ENCODE measurements at places on chromosomes 5 and 9. TPM values are rescaled to one million over a fixed set of nuclear protein-coding genes. Genes with fewer than 3 reads are reported as not detected.

The ZNF608 gene
- total RNA-seq = 58.8 TPM

GRCh38 chr9:127534931-127535330 lies 77.1 kb upstream of the STXBP1 start:
- no peak for DNase-seq

DNA sequence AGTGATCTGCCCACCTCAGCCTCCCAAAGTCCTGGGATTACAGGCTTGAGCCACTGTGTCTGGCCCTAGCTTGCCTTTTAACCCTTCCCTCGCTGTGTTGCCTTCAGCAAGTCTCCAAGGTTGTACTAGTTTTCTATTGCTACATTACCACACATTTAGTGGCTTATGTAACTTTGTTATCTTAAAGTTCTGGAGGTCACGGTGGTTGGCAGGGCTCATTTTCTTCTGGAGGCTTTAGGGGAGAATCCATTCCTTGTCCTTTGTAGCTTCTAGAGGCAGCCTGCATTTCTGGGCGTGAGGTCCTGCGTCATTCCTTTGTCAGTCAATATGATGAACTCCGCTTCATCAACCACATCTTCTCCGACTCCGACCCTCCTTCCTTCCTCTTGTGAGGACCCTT lies 2.9 kb upstream of the PRRC2B start:
- no peak for DNase-seq

The CCL21 gene
- not detected for total RNA-seq

The FBP2 gene
- not detected for total RNA-seq

DNA sequence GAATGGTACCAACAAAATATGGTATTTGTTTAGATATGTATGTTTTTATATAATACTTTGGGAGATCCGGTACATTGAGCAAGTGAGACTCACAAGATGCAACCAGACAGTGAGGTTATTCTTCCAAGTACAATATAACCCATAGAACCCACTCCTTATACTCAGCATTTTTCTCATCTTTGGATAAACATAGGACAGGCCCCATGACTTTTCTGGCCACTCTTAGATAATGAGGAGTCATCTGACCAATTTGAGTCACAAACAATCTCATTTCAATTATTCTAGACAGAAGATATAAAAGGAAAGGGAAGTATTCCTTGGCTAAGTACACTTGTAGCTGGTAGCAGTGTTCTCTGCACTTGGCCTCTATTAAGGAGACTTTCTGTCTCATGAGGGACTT lies 150.2 kb downstream of the SGCD start:
- DNase-seq = no peak

GRCh38 chr9:29213417-29214153 lies 1640.3 kb upstream of the C9orf72 start:
- DNase-seq = no peak

The SMC2 gene
- 89.3 TPM for total RNA-seq

- peak; percentile 78 for DNase-seq
Measured at GRCh38 chr9:89418882-89419640, 78.9 kb downstream of the SEMA4D start.

Measured in OCI-LY7 (cell line).